ENCODE measurements at places on chromosomes 6 and 20.

DNA sequence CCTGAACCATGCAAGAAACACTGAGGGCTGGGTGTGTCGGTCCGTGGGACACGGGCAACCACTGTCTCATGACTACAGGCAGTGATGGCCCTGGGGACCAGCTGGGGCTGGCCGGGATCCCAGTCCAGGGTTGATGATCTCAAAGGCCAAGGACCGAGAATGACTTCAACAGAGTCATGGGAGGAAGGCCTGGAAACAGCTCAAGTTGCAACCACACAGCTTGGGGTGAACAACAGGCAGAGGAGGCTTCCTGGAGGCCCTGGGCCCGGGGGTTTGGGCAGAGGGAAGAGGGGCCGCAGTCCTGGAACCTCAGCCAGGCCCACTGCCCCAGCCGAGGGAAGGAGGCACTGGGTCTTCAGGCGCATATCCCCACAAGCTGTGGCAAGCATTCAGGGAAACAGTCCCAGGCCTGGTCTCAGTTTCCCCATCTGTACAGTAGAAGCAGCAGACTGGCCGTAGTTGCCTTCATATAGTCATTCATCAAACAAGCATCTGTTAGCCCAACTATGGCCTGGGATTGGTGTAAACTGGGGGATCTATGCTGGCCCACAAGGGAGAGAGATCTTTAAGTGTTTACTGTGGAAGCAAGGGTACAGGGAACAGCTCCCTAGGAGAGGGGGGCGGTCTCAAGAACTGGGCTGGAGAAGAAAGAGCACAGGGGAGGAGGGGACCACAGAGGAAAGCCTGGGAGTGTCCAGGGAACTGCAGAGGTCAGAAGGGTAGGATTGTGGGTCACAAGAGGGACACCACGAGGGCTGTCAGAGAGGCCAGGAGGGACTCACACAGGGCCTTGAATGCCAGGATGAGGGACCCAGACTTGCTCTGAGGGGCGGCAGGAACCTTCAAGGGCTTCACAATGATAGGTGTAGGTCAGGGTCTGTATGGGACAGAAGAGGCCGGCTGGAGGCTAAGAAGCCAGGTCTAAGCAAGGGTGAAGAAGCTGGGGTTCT is 2.1 kb downstream of the MYL9 start:
- DNase-seq, result no peak

DNA sequence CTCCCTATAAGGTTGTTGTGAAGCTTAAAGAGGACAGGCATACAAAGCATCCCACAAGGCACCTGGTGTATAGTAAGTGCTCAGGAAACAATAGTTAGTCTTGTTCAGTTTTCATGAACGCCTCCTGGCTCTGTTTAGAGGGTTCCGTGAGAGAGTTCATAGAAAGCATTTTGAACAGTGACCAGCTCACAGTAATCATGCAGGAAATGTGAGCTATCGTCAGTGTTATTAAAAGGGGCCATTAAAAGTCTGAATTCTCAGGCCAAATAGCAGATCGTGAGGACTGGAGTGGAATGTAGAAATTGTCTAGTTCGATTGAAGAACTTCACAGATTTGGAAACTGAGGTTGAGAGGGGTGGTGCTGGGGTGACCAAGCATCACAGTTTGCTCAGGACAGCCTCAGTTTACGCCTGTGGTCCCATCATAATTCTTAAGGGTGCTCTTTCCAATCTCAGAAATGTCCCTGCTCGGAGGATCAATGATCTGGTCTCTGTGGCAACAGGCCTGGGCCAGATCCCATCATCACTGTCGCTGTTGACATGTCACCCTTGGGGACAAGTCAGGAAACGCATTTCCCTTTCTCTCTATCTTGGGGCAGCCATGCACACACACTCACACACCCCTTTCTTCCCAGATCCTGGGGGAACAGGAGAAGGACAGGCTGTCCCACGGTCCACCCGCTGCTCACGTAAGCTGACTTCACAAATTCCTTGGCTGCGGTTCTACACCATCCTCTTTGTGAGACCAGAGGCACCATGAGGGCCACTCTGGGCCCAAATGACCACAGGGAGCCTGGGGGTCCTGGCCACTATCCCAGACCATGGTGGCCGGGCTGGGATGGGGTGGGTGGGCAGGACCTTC is 7.2 kb downstream of the TGM2 start:
- no peak for DNase-seq

- DNase-seq, result no peak
These were observed 54.4 kb upstream of the SLCO4A1 start for GRCh38 chr20:62587757-62588402.

DNA sequence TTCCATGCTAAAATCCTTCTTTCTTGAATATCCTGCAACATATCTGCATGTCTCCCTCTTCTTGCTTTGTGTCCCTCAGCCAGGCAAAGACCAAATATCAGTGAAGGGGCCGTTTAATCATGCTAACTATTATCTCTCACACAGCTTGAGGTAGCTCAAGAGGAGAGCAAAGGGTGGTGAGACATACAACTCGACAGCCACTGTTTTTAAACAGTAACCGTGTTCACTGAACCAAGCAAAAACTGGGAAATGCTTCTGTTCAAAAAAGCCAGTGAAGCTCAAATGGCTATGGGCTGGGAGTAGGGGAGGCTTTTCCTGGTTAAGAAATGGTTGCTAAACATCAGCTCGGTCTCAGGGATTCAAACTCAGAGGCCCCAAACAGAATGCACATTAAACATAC is 83.4 kb downstream of the MAP7 start:
- no peak for DNase-seq

GRCh38 chr20:59748619-59749191 is 144.4 kb downstream of the PHACTR3 start:
- no peak for DNase-seq

- DNase-seq, result no peak
These were observed 62.3 kb upstream of the SLCO4A1 start for GRCh38 chr20:62580052-62580451.

DNA sequence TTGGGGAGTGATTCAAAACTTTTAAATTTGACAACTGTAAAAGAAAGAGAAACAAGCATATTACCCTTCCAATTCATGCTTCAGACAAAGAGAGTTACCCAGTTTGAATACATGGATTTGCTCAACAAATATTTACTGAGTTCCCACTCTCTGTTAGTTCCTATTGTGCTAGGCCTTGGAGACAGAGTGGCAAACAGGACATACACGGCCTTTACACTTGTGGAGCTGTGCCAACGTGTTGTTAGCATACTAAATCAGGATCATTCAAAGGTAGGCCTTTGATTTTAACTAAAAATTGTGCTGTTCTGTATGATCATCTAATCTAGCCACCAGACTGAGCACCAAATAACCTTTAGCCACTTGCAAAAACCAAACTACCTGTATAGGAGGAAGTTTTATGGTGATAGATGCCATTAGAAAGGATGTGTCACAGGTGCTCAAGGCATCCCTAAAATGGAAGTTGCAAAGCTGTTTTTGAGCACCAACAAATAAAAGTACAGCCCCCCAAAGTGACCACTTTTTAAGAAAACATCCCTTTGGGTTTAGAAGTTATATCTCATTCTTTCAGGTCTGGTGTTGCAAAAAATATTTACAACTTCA is 84.5 kb downstream of the CHD6 start:
- DNase-seq, result no peak

DNA sequence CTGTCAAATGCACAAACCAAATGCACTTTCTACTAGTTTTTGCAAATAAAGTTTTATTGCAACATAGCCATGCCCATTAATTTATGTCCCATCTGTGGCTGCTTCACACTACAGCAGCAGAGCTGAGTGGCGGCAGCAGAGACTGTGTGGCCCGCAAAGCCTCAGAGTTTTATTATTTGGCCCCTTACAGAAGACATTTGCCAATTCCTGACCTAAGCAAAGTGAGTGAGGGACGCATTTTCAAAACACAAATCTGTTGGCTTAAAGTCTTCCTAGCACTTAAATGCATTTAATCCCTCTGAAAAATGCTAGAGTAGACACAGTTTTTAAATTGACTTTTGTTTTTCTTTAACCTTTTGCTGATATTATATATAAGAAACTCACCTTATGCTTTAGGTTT is 126.4 kb downstream of the PHACTR3 start:
- no peak for DNase-seq

- no peak for DNase-seq
These were observed 9.8 kb downstream of the SYNGAP1 start for GRCh38 chr6:33429750-33430052.

DNA sequence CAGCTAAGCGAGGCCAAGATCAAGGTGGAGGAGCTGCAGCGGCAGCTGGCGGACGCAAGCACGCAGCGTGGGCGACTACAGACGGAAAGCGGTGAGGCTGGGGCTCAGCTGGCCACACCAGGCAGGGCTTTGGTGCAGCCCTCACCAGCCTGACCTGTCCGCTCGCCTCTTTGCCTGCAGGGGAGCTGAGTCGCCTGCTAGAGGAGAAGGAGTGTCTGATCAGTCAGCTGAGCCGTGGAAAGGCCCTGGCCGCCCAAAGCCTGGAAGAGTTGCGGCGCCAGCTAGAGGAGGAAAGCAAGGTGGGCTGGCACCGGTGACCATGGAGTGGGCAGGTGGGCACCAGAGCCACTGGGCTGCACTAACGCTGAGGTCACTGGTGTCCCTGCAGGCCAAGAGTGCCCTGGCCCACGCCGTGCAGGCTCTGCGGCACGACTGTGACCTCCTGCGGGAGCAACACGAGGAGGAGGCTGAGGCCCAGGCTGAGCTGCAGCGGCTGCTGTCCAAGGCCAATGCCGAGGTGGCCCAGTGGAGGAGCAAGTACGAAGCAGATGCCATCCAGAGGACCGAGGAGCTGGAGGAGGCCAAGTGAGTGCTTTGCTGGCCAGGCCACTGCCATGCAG is 42.8 kb downstream of the MYH7B start:
- no peak for DNase-seq

GRCh38 chr6:20996099-20996498 is 461.8 kb downstream of the CDKAL1 start:
- DNase-seq, result no peak

DNA sequence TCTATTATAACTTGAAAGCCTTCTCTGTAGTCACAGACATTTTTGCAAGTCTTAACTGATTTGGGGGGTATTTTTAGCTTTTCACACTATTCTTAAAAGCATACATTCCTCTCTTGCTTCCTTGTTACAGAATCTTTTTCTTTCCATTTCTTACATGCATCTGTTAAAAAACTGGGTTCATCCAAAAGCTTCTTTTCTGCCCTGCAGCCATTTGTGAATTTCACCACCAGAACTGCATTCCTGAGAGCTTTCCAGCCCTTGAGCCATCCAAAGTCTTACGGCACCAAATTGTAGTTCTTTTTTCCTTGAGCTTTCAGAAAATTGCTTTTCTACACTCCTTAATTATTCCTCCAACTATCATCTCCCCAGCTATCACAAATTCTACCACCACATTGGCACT is 19.7 kb upstream of the GSTA4 start:
- no peak for DNase-seq

DNA sequence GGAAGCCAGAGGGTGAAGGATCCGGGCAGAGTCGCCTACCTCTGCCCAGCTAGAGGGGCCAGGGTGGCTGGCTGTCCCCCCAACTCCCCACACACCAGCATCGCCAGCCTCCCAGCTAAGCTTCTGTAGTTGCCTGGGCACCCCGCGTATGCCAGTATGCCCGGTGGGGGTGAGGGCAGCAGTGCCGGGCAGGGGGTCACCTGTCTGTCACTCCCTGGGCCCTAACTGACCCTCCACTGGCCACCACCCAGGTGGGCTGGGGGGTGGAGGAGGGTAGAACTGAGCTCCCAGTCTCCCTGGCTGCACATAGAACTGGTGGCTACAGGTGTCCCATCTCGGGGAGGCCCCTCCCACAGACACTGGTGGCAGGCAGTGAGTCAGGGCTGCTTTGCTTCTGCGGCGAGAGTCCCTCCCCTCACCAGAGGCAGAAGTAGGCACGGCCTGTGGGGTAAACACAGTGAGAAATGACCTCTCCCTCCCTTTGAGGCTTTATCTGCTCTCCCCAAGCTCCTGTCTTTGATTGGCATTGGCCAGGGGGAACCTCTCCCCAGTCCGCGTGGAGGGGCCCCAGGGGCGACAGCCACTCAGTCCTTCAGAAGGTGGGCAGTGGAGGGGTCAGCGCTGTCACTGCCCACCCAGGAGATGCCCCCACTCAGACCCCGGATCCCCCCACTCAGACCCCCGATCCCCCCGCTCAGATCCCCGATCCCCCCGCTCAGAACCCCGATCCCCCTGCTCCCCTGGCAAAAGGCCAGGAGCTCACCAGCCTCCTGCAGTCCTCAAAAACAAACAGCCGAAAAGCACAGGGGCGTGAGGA is 2.5 kb downstream of the NTSR1 start:
- no peak for DNase-seq

DNA sequence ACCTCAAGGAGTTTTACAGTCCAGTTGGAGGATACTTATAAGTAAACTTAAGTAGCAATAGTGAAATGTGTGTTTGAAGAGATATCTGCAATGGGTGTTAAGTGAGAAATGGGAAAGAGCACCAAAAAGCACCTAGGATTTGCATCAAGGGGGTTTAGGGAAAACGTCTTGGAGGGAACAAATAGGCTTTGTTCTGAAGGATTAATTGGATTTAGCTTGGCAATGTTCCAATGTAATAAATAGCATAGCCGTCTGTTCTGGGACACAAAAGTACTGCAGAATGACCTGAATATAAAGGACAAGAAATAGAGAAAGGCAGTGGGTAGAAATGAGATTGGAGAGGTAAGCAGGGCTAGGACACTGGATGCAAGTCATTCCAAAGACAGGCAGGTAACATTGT is 2.8 kb upstream of the MYO6 start:
- DNase-seq, result no peak

GRCh38 chr6:142384519-142385254 is 82.9 kb downstream of the ADGRG6 start:
- DNase-seq, result no peak

DNA sequence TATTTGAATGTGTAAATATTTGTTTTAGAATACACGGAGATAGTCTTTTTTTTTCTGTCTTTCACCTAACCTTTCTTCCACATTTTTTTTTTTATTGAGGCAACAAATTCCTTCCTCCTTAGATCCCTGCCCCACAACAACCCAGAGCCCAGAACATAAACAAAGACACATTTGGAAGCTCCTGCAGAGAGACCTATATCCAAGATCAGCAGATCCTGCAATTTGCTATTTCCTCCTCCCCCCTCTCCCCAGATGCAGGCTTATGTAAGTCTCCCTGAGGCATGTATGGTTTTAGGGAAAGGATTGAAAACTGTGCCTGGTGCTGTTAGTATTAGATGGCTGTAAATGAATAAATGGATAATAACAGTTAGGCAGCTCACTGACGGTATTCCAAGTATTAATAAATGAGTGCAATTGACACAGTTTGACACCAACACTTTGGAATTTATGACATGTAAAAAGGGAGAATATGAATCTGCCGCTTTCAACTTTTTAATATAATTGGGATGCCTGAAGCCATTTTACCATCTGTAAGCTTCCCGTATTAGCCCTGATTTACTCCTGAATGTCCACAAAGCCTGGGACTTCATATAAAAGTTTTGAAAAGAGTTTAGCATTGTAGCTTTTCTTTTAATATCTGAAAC is 608.3 kb upstream of the CITED2 start:
- DNase-seq, result no peak

All from putamen (tissue), 1 donor.